T-cell (primary cell): ENCODE measurements at places on chromosomes 13 and 19. TPM values are rescaled to one million over a fixed set of nuclear protein-coding genes. Genes with fewer than 3 reads are reported as not detected.
A peak's percentile ranks its signal among the peaks of the same experiment; 100 is the strongest.

- no peaks in the 10 kb centered on the region for H3K27me3 ChIP-seq
- H3K36me3 ChIP-seq = peaks cover 28% of the 10 kb centered on the region
- DNase-seq = no peak
- peaks cover 5% of the 10 kb centered on the region for H3K4me1 ChIP-seq
- H3K27ac ChIP-seq = no peak overlapping the region
These were observed 5.7 kb downstream of the RAB4B start for GRCh38 chr19:40783711-40784110.

- peak overlapping the region; percentile 78 for H3K27ac ChIP-seq
- no peaks in the 10 kb centered on the region for H3K27me3 ChIP-seq
- H3K36me3 ChIP-seq = peaks cover 1% of the 10 kb centered on the region
- H3K4me1 ChIP-seq = no peaks in the 10 kb centered on the region
- no peak for DNase-seq
These were observed 1.2 kb upstream of the DPY19L3 start for GRCh38 chr19:32404213-32404932.

DNA sequence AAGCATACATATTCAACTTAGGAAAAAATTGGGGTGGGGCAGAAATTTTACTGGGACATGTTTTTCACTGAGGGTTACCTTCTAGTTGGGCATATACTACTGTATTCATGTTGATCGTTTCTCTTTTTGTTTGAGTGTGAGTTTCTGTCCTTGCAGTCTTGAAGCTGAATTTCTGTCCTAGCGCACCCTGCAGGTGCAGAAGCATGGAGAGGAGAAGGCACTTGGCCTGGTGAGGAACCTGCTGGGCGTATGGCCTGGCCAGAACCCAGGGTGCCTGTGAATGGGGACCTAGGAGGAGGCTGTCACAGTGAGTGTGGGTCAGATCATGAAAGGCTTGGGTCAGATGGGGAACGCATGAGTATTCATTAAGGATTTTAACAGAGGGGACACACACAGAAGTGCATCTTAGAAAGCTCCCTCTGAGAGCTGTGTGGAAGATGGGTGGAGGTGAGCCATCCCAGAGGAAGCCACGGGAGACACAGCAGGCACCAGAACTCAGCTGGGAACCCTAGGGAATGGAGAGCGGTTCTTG, 36.8 kb downstream of the SERP2 start:
- no peaks in the 10 kb centered on the region for H3K36me3 ChIP-seq
- H3K4me1 ChIP-seq = no peaks in the 10 kb centered on the region
- no peak for DNase-seq
- no peak overlapping the region for H3K27ac ChIP-seq
- no peak overlapping the region for H3K4me3 ChIP-seq

DNA sequence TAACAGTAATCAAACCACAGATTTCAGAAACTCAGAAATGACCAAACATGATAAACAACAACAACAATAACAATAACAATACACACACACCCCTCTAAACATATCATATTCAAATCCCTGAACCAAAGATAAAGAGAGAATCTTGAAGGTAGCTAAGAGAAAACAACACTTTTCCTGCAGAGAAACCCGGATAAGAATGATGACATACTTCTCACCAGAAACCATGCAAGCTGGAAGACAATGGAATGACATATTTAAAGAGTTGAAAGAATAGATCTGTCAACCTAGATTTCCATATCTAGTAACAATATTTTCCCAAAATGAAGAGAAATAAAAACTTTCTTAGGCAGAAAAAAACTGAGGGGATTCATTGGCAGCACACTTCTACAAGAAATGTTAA, 138.1 kb downstream of the LIG4 start:
- no peaks in the 10 kb centered on the region for H3K36me3 ChIP-seq
- H3K4me3 ChIP-seq = no peak overlapping the region
- DNase-seq = no peak

DNA sequence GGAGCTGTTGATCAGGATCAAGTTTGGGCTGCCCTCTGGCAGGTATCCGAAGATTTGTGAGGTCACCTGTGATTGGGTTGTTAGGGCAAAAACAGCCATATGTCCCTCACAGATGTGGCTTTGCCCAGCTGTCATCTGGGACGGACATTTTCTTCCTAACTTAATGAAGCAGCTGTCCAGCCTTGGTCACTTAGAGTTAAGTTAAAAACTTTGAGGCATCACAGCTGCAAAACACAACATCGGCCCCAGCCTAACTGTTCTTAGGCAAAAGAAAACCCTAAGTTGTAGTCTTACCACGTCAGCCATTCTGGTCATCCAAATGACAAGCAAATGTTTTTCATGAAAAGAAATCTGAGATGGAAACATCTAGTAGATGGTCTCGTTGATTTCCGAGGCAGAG, 318.4 kb downstream of the DCLK1 start:
- no peaks in the 10 kb centered on the region for H3K36me3 ChIP-seq
- H3K27ac ChIP-seq = no peak overlapping the region
- H3K4me1 ChIP-seq = no peaks in the 10 kb centered on the region
- H3K4me3 ChIP-seq = no peak overlapping the region
- no peak for DNase-seq
- no peaks in the 10 kb centered on the region for H3K27me3 ChIP-seq

DNA sequence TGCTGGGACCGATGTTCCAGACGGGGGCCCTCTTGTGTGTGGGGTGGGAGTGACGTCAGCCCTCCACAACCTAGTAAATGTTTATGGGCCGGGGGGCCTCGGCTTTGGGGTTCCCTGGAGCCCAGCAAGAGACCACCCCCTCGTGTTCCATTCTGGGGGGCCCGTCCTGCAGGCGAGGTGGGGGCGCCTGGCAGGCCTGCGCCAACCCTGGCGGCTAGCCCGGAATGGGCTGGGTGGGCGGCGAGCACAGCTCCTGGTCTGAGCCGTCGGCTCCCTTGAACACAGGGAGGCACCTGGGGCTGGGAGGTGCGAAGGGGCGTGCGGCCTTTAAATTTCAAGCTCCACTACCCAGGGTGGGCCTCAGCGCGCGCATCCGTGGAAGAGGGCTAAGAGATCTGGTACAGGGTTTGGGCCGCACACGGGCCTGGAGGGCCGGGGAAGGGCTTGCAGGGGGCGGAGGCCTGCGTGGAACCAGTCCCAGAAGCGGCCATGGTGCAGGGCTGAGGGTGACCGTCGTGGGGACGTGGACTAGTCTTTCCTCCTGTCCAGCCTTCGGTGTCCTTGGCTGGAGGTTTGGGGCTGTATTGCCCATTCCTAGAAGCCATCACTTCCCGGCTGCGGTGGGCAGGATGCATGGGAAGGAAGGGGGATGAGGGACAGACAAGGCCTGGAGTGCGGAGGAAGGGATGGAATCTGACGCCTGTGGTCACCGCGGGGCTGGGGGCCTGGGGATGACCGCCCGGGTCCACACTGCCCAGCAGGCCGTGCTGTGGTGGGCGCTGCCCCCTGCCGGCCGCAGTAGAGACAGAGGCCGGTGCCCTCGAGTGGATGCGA, 11.4 kb downstream of the NDUFA11 start:
- H3K27ac ChIP-seq = no peak overlapping the region
- H3K4me3 ChIP-seq = no peak overlapping the region
- no peaks in the 10 kb centered on the region for H3K27me3 ChIP-seq

- H3K4me3 ChIP-seq = no peak overlapping the region
- DNase-seq = no peak
- no peaks in the 10 kb centered on the region for H3K4me1 ChIP-seq
- H3K27me3 ChIP-seq = no peaks in the 10 kb centered on the region
- H3K36me3 ChIP-seq = no peaks in the 10 kb centered on the region
- H3K27ac ChIP-seq = no peak overlapping the region
These were observed 28.0 kb upstream of the WASF3 start for GRCh38 chr13:26529441-26529840.

DNA sequence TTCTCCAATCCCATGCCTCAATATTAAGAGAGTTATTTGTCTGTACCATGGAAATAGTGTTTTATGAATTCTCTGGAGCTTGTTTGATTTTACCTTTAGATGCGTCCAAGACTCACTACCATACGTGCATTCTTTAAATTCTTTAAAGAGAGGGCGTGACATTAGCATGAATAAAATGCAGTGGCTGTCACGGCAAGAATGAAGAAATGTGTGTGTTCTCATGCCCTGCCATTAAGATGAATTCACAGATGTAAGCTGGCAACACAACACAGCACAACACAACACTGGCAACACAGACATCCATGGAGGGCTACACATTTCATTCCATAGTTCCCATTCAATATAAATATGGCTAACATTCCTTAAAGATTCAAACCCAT, 213.4 kb downstream of the ENOX1 start:
- H3K27ac ChIP-seq = no peak overlapping the region
- H3K36me3 ChIP-seq = no peaks in the 10 kb centered on the region

The FXYD3 gene
- not detected for total RNA-seq

- no peak overlapping the region for H3K27ac ChIP-seq
- H3K36me3 ChIP-seq = no peaks in the 10 kb centered on the region
- no peaks in the 10 kb centered on the region for H3K4me1 ChIP-seq
- no peaks in the 10 kb centered on the region for H3K27me3 ChIP-seq
- no peak for DNase-seq
These were observed 18.4 kb upstream of the CBY2 start for GRCh38 chr13:45683701-45684100.

- peaks cover 72% of the 10 kb centered on the region for H3K4me1 ChIP-seq
- peaks cover 21% of the 10 kb centered on the region for H3K36me3 ChIP-seq
- peak; percentile 37 for DNase-seq
- peak overlapping the region; percentile 84 for H3K27ac ChIP-seq
- no peaks in the 10 kb centered on the region for H3K27me3 ChIP-seq
These were observed 60.0 kb upstream of the GPR183 start for GRCh38 chr13:99367106-99367616.

The KPTN gene
- 4.9 TPM for total RNA-seq

DNA sequence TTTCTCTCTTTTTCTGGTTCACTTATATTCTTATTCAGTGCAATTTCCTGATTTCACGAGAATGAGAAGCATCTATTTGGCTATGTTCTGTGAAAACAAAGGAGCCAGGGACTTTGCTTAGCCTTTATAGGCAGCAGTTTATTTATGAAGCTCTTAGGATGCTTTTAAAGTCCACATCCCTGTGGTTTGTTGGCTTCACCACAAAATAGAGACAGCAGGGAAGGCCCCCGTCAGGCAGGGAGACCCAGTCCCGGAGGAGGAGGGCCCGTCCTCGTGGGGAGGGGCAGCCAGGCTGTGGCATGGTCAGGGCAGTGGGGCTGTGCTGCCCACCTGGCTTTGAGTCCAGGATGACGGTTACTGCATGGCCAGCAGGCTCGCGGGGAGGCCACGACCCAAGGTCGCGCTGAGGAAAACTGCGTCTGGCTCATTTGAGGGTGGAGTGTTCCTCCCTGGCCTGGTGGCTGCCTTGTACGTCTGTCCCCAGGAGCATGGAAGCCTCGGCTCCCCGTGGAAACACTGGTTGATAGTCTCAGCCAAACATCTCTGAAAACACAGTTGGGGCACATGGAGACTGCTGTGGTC, 92.7 kb downstream of the ATP11A start:
- peaks cover 2% of the 10 kb centered on the region for H3K4me1 ChIP-seq
- H3K27me3 ChIP-seq = no peaks in the 10 kb centered on the region
- no peak overlapping the region for H3K4me3 ChIP-seq
- peaks cover 2% of the 10 kb centered on the region for H3K36me3 ChIP-seq
- H3K27ac ChIP-seq = no peak overlapping the region

The ZNF208 gene
- 6.7 TPM for total RNA-seq

DNA sequence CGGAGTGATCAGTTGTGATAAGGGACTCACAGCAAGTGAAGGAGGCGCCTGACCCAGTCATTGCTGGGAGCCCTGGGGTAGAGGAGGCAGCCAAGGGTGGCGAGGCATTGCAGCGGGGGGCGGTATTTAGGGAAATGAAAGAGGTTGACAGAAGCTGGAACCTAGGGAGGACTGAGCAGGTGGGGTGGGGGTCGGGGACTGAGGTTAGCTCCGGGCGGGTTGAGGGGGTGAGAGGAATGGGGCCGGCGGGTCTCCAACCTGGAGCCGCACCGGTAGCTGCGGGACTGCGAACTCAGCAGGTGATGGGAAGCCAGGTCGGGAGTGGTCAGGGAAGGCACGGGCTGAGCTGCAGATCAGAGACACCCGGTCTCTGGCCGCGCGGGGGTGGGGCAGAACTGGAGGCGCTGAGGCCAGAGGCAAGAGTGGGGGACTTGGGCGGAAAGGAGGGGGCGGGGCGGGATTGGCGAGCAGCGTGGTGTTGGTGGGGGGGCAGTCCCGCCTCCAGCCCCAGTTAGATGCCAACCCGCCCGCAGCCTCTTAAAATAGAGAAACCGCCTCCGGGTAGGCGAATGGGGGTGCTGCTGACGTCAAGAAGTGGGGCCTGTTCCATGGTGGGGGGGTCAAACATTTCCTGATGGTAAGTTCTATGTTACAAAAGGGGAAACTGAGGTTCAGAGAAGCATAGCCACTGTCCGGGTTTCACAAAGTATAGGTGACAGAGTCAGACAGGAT, 1.5 kb downstream of the MAST3 start:
- no peaks in the 10 kb centered on the region for H3K27me3 ChIP-seq
- no peaks in the 10 kb centered on the region for H3K36me3 ChIP-seq
- DNase-seq = no peak
- H3K4me1 ChIP-seq = peaks cover 11% of the 10 kb centered on the region
- H3K4me3 ChIP-seq = peak overlapping the region; percentile 68
- peak overlapping the region; percentile 47 for H3K27ac ChIP-seq

DNA sequence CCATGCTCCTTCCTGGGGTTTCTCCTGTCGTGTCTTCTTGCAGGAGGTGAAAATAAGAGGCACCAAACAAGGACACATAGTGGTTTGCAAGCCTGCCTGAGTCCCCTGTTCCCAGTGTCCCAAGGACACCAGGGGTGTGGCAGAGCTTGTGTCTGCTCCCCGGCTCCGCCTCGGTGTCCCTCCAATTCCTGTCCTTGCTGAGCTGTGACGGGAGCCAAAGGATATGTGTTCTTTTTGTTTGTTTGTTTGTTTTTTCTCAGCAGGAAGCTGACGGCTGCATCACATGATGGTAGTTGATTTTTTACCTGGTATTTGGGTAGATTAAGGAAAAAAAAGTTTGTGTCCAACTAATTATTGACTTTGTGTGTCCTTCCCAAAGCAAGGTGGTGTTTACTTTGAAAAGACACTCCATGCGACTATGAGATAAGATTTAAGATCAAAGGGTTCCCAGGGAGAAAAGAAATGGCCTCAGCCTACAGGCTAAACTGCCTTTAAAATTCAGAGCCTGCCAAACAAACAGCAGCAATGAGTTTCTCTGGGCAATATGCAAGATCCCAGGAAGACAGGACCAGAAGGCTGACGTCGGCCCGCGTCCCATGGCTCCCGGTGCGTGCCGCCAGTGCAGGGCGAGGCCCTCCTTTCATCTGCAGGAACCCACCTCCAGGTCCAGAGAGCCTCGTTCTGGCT, 50.8 kb upstream of the XPO4 start:
- peaks cover 36% of the 10 kb centered on the region for H3K27me3 ChIP-seq
- H3K36me3 ChIP-seq = no peaks in the 10 kb centered on the region
- H3K4me1 ChIP-seq = no peaks in the 10 kb centered on the region
- no peak for DNase-seq
- no peak overlapping the region for H3K4me3 ChIP-seq
- no peak overlapping the region for H3K27ac ChIP-seq

DNA sequence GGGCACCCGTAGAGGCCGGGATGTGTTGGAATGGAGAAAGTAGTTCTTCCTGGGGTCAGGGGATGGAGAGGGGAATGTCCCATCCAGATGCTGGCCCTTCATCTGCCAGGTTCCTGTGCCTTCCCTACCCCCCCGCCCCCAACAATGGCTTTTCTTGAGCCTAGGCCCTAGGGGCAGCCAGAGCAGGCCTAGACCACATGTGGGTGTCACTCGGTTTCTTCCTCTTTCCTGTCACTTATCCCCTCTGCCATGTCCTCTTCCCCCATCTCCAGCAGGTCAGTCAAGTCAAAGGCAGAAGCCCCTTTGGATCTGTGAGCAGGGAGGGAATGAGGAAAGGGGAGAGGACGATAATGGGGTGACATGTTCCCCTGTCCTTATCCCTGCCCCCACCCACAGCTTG, 36.4 kb downstream of the LYL1 start:
- H3K36me3 ChIP-seq = no peaks in the 10 kb centered on the region
- DNase-seq = no peak
- no peak overlapping the region for H3K27ac ChIP-seq
- peaks cover 7% of the 10 kb centered on the region for H3K4me1 ChIP-seq
